LHCN-M2 (cell line): ENCODE measurements at places on chromosomes 1 and 21. TPM values are rescaled to one million over a fixed set of nuclear protein-coding genes. Genes with fewer than 3 reads are reported as not detected.

- peak; percentile 60 for DNase-seq
These were observed 8.1 kb upstream of the TMEM183A start for GRCh38 chr1:202998836-202999750.

DNA sequence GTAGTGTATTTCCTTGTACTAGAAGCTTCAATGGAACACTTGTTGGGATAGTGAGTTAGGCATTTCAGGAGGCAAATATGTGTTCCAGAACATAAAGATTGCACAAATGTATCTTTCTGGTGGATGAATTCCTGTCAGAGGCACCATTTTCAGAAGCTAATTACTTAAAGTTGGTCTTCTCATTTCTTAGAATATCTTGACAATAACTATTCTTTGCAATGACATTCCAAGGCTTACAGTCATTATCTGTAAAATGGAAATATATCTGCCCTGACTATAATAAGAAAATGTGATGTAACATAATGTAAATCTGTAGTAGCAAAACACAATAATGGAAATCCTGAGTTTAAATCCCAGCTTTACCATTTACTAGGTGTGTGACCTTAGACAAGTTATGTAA is 2.7 kb downstream of the VCAM1 start:
- no peak for DNase-seq

DNA sequence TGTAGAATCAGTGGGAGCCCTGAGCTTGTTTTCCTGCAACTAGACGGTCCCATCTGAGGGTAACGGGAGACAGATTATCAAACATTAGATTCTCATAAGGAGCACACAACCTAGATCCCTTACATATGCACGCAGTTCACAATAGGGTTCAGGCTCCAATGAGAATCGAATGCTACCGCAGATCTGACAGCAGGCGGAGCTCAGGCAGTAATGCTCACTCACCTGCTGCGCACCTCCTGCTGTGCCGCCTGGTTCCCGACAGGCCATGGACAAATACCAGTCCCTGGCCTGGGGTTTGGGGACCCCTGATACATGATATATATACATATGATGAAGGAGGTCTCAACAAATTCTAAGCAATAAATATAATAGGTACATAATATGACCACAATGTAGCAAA is 19.7 kb upstream of the SMIM12 start:
- no peak for DNase-seq

- no peak for DNase-seq
These were observed 433.1 kb downstream of the PCP4 start for GRCh38 chr21:40300300-40300699.

DNA sequence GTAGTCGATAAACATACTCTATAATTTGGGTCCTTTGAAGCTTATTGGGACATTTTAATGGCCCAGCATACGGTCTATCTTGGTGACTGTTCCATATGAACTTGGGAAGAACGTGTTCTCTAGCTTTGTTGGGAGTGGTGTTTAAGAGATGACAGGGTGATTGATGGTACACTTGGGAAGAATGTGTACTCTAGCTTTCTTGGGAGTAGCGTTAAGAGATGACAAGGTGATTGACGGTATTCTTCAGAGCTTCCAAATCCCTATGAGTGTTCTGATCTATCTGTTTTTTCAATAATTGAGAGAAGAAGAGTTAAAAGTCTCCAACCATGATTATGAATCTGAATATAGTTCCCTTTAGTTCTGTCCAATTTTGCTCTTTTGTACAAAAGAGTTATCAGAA is 9.4 kb downstream of the NPHP4 start:
- DNase-seq = no peak

A3GALT2 gene
- total RNA-seq = 0.51 TPM in 1 of 2 replicates, not detected in the other

DNA sequence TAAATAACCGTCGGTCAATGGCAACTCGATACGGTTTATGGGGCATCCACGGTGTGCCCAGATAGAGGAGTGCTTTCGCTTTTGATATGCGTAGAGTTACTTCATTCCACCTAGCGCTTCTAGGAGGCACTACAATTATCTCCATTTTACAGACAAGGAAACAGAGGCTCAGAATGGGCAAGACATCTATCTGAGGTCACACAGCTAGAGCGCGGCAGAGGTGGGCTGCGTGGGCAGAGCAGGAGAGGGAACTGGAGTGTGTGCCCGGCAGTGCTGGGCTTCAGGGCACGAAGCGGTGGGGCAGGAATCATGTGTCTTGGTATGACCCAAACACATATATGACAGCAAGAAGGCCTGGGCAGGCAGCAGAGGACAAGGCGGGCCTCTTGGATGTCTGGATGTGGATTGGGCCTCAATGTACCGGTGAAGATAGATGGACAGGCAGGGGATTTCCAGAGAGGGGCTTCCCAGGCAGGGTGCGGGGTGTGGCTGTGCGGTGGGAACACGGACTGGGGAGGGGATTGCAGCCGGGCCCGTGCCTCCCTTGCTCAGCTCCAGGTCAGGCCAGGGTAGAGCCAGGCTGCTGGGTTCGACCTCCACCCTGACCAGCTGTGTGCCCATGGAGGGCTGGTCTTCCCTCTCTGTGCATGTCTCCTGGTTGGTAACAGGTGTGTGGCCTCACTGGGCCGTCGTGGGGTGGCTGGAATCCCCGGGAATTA is 21.2 kb downstream of the TP73 start:
- no peak for DNase-seq

DNA sequence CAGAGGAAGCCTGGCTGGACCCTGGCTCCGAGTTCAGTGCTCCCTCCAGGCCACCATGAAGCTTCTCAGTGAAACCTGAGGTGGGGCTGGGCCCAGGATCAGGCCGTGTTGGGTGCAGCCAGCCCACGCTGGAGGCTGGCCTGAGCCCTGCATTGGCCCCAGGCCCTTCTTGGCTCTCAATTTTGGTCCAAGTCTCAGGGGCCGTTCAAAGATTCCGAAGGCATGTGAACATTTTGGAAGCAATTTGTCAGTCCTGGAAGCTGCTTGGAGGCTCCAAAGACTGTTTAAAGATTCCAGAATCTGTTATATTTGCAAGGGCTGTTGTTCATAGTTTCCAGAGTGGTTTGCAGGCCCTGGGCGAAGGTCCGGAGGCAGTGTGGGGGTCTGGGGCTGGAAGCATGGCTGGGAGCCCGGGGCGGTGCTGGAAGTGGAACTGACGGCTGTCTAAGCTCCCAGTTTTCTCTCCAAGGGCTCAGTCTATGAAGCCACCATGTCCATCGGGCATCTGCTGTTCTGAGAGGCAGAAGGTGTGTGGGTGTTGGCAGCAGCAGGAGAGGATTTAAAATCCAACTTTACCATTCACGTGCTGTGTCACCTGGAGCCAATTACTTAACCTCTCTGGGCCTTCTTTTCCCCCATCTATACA is 104.9 kb downstream of the EPHB2 start:
- no peak for DNase-seq

ANGPTL3 gene
- total RNA-seq = not detected in 2 replicates

- no peak for DNase-seq
These were observed 122.7 kb downstream of the SIK1 start for GRCh38 chr21:43304206-43304605.

ANGPTL1 gene
- total RNA-seq = 2.0 and 3.7 TPM in 2 replicates

SLC9C2 gene
- not detected in 2 replicates for total RNA-seq

RGS13 gene
- not detected in 2 replicates for total RNA-seq

RNF11 gene
- total RNA-seq = 99.9 and 111 TPM in 2 replicates

DNA sequence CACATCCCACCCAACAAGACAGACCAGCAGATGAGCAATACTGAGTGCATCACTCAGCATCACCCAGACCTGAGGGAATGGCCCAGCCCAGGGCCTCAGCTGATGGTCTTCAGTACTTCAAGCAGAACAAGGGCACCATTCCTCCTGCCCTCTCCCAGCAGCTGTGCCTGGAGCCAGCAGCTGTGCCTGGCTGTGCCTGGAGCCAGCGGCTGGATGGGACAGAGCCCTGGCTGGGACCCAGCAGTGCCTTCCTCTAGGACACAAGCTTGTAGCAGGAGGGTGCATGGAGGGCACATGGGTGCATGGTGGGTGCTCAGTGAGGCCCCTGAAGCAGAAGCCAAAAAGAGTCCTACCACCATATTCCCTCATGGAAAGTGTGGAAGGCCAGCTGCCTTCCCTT is 583.8 kb downstream of the NPHP4 start:
- no peak for DNase-seq

DNA sequence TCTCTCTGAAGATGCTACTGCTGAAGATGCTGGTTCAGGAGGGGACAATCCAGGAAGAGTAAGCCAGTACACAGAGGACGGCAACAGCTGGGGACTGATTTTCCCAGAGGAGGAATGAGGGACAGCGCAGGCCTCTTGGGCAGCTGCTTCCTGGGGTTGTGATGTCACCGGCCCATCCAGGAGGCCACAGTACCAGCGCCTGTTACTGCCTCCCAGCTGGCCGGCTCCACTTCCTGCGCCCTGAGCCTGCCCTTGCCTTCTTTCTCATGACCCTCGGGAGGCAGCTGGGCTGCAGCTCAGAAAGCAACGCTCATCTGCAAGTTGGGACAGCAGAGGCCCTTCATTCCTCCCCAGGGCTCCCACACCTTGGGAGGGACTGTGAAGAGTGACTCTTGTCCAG is 21.9 kb upstream of the ID3 start:
- DNase-seq = peak; percentile 98

LAMC1 gene
- total RNA-seq = 316 and 383 TPM in 2 replicates

- DNase-seq = no peak
These were observed 57.9 kb upstream of the IRF2BP2 start for GRCh38 chr1:234667600-234668576.

MMP23B gene
- 0.34 and 0.38 TPM in 2 replicates for total RNA-seq

GRCh38 chr21:21332492-21332891 is 334.3 kb downstream of the NCAM2 start:
- no peak for DNase-seq

- no peak for DNase-seq
These were observed 512.7 kb upstream of the ADGRL4 start for GRCh38 chr1:79519084-79519760.

SH2D5 gene
- total RNA-seq = 0.71 and 0.98 TPM in 2 replicates

- DNase-seq = no peak
These were observed 85.4 kb upstream of the PBX1 start for GRCh38 chr1:164473544-164473943.

DNA sequence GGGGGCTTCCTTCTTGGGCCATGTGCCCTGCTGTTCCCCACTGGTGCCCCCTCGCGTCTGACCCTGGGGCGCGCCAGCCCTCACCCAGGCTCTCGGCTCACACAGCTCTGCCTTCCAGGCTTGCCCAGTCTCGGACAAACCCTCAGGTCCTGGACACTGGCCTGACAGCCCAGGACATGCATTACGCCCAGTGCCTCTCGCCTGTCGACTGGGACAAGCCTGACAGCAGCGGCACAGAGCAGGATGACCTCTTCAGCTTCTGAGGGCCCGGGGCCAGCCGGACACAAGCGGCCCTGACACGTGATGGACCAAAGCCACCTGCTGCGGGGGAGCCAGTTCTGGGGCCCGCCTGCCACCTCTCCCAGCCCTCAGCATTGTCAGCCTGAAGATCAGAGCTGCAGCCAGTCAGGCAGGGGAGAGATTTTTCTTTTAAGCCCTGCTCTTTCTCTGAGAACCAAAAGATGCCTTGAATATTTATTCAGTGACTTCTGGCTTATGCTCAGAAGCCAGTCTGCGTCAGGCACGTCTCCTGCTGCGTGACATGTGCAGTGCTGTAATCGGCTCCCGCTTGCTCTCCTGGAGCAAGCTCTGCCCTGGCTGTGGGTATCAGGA is 23.4 kb downstream of the LDLRAP1 start:
- no peak for DNase-seq

PAQR6 gene
- 0.83 and 1.8 TPM in 2 replicates for total RNA-seq
